ENCODE measurements at places on chromosomes 6 and 20.

DNA sequence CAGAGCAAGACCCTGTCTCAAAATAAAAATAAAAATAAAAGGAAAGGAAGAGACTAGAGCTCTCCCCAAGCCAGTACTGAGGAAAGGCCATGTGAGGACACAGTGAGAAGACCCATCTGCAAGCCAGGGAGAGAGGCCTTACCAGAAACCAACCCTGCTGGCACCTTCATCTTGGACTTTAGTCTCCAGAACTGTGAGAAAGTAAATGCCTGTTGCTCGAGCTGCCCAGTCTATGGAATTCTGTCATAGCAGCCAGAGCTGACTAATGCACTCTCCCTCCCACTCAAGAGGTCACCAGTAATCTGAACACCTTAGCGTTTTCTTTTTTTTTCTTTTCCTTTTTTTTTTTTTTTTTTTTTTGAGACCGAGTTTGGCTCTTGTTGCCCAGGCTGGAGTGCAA lies 7.3 kb upstream of the PRPH2 start:
- DNase-seq, result no peak

GRCh38 chr20:672963-673602 lies 2.5 kb downstream of the SCRT2 start:
- no peak for DNase-seq

DNA sequence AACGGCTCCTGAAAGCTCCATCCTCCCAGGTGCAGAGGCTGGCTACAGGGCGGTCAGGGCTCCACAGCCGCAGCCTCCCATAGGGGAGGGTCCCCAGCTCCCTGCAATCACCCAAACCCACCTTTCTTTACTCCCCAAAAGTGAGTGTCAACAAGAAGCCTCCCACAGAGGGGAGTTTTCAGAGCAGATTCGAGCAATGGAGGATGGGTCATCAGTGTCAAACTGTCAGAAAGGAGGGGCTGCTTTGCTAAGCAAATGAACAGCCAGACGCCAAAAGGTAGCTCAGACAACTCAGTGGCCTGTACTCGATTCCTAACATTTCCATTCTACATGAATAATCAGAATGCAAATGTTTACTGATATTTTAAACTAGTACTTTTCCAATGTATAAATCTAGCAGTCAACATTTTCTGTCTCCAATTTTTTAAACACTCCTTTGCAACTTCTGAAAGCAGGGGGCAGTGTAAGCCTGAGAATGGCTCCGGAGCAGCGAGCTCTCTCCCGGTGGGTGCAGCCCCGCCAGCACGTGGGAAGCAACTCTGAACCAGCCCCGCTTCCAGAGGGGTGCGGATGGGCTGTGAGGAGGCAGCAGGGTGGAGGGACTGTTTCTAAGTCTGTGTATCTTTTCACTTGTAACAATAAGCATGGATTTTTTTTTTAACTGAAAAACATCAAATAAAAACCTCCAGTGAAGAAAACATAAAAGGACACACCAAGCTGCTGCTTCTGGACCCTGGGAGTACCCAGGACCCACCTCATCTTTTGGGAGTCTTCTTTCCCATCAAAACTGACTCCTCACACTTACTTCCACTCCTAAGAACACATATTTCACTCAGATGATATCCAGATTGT lies 54.9 kb downstream of the TAF4 start:
- peak; percentile 38 for DNase-seq

DNA sequence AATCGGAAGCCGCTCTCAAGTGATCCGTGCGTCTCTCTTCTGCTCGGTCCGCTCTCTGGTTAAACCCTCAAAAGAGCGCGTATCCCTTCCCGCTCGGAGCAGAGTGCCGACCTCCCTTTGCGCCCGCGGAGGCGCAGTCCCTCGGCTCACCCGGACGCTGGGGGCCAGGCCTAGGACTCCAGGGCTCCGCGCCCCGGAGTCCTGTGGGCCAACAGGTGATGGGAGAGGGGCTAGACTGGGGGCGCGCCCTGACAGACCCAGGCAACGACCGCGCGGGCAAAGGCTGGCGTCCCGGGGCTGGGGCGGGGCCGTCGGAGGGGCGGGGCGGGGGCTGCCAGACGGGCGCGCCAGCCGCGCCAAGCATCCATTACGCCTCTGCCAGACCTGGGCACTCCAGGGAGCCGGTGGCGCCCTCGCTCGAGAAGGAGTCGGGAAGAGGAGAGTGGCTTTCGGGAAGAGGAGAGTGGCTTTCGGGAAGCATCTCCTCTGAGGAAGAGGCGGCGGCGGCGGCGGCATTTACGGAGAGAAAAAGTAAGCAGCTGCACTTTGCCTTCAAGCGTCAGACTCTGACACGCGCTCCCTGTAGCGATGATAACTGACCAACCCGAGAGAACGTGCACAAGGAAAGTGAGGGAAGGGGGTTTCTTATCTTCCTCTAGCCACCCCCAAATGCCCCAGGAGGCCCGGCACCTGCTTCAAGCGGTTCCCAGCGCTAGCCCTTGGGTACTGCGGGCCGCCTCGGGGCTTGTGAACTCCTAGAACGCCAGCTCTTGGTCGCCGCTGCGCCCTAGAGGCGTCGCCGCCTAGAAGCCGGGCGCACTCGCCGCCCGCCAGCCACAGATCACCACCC lies 2.6 kb downstream of the EPHA7 start:
- DNase-seq, result no peak

GRCh38 chr6:82441047-82441855 lies 77.6 kb downstream of the TPBG start:
- DNase-seq, result no peak

- DNase-seq, result no peak
Measured at GRCh38 chr6:142481466-142481865, 179.7 kb downstream of the ADGRG6 start.

DNA sequence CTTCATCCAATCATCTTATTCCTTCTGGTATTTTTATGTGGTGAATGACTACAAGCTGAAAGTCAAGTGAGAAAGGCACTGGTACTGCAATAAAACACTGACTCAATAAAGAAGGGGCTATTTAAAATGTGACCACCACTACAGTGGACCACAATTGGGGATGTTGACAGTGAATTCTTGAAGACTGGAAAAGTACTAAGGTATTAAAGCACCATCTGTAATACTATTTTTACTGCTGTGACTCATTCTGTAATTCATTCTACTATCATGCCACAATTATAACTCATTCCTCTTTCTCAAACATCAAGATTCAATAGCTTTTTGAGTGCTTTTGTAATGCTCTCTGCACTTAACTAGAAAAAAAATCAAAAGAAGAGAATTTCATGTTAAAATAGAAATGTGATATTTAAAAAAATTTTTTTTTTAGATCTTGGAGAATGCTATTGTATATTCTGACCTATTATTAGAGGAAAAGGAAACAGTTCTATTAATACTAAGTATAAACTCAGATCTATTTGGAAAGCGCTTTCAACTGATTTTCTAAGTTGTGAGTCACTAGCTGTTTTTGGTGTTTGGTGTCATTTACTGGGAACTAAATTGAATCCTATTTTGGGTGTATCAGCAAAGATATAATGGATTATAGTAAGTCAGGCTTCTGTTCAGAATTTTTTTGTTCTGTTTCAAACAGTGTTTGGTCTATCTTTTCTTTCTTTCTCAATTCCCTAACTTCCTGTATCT lies 104.7 kb upstream of the TMEM170B start:
- DNase-seq, result no peak

GRCh38 chr6:106056746-106057390 lies 29.3 kb upstream of the PRDM1 start:
- DNase-seq, result no peak

- DNase-seq, result no peak
Measured at GRCh38 chr6:134373282-134373922, 55.5 kb upstream of the SGK1 start.

DNA sequence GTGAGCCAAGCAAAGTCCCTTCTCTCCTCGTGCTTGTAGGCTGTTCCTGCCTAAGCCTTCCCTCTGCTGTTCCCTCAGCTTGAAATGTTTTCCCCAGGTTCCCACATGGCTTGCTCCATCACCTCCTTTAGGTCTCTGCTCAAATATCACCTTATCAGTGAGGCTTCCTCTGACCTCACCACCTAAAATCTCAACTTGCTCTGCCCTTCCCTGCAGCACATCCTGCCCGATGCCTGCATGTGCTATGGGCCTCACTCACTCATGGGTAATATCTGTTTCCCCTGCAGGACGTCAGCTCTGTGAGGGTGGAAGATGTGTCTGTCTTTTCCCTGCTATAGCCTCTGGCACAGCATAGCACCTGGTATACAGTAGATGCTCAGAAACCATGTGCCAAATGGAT lies 29.9 kb upstream of the FKBP1A start:
- no peak for DNase-seq

DNA sequence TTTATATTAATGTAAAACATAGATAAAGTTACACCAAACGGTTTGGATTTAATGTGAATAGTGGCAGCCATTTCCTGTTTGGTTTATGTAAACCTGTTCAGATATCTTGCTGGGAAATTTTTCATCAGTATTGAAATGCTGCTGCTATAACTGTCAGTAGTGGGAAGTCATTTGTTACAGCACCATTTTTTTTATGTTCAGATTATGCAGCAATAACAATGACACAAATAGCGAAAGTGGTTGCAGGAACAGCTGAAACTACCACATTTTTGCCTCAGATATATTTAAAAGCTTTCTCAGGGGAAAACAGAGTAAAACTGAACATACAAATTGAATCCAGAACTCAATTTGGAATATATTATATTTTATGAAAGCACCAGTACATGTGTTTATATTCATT lies 128.8 kb upstream of the SIM1 start:
- no peak for DNase-seq

DNA sequence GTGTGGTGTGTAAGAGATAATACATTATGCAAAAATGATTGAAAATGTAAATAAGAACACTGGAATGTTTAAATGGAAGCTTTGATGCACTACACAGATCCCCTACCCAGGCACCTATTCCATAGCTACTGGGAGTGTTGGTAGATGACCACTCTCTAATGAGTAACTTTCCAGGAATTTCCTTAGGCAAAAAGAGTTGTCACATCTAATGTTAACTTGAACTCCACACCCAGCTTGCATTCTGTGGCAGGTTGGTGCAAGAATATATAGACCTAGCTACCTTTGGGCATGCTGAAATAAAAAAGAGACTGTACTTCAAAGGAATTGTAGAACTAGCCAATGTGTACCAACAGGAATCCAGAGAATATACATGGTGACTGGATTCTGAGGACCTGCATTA lies 1254.2 kb upstream of the EYS start:
- DNase-seq, result no peak

- DNase-seq, result no peak
Measured at GRCh38 chr20:18288749-18289267, 481 bp downstream of the ZNF133 start.

GRCh38 chr6:57097596-57097995 lies 7.6 kb downstream of the ZNF451 start:
- no peak for DNase-seq

DNA sequence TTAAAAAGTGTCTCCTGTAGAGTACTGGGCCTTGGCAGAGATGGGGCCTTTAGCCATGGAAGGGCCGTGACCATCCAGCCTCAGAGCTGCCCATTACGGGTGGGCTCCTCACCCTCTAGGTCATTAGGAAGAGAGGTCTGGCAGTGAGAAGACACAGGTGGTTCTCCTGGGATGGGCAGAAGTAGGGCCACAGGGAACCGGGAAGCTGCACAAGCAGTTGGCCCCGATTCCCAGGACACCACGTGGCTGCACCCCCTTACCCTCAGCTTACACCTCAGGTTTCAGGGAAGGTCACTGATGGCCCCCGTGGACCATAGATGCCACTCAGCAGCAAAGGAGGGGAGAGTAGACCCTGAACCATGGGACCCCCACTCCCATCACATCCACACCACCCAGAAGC lies 1.6 kb downstream of the RAET1G start:
- no peak for DNase-seq
